ENCODE measurements at places on chromosomes 4 and X.
A peak's percentile ranks its signal among the peaks of the same experiment; 100 is the strongest.

DNA sequence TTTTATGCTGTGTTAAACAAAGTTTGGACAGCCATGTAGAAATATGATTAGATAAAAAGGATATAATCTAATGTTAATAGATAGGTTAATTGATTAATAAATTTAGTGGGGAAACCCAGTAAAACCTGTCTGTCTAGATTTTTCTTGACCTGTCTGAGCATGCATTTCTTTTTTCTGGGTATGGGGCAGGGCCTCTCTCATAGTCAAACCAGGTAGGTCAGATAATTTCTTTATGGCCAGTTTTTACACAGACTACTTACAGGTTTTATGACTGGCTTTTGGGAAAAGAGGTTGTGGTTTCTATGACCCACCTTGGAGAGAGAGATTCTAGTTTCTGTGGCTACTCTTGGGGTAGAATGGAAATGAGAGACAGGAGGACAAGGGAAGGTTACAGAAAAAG, 135.6 kb upstream of the EPHA5 start:
- no peaks in the 10 kb centered on the region for H3K27me3 ChIP-seq
- no peak overlapping the region for H3K27ac ChIP-seq
- no peak for DNase-seq
- no peaks in the 10 kb centered on the region for H3K36me3 ChIP-seq
- no peak overlapping the region for H3K4me3 ChIP-seq

- DNase-seq = no peak
- no peaks in the 10 kb centered on the region for H3K36me3 ChIP-seq
- H3K4me3 ChIP-seq = no peak overlapping the region
- H3K27ac ChIP-seq = no peak overlapping the region
Observed at GRCh38 chr4:19776929-19777328, 474.8 kb upstream of the SLIT2 start.

- no peak for DNase-seq
- H3K36me3 ChIP-seq = peaks cover 16% of the 10 kb centered on the region
- H3K4me1 ChIP-seq = peaks cover 33% of the 10 kb centered on the region
- peak overlapping the region; percentile 63 for H3K27ac ChIP-seq
Observed at GRCh38 chr4:17492058-17492741, 19.7 kb downstream of the QDPR start.

DNA sequence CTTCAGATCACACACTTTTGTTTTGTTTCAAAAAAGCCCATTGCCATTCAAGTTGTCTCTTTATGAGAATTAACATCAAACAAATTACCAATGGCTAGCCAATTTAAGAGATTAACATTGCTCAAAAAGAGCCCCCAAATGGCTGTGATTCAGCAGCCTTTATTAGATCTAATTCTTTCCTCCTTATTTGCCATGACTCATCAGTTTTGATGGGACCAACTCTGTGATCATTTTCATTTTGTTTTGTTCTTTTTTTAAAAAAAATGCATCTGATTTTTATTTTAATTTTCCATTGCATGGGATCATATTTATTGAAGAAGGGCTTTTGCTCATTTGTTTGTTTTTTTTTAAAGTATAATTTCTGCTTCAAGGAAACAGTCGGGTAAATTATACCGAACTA, 161.6 kb upstream of the FRMPD4 start:
- no peaks in the 10 kb centered on the region for H3K36me3 ChIP-seq
- no peak overlapping the region for H3K4me3 ChIP-seq
- no peaks in the 10 kb centered on the region for H3K4me1 ChIP-seq
- no peak for DNase-seq
- H3K27me3 ChIP-seq = no peaks in the 10 kb centered on the region

- no peak for DNase-seq
- no peaks in the 10 kb centered on the region for H3K4me1 ChIP-seq
- H3K4me3 ChIP-seq = no peak overlapping the region
- no peak overlapping the region for H3K27ac ChIP-seq
- no peaks in the 10 kb centered on the region for H3K36me3 ChIP-seq
Observed at GRCh38 chrX:31397119-31397518, 325.3 kb upstream of the FTHL17 start.

GRCh38 chr4:100060765-100061416, 110.8 kb upstream of the H2AZ1 start:
- no peak overlapping the region for H3K27ac ChIP-seq
- no peaks in the 10 kb centered on the region for H3K27me3 ChIP-seq
- H3K4me3 ChIP-seq = no peak overlapping the region

DNA sequence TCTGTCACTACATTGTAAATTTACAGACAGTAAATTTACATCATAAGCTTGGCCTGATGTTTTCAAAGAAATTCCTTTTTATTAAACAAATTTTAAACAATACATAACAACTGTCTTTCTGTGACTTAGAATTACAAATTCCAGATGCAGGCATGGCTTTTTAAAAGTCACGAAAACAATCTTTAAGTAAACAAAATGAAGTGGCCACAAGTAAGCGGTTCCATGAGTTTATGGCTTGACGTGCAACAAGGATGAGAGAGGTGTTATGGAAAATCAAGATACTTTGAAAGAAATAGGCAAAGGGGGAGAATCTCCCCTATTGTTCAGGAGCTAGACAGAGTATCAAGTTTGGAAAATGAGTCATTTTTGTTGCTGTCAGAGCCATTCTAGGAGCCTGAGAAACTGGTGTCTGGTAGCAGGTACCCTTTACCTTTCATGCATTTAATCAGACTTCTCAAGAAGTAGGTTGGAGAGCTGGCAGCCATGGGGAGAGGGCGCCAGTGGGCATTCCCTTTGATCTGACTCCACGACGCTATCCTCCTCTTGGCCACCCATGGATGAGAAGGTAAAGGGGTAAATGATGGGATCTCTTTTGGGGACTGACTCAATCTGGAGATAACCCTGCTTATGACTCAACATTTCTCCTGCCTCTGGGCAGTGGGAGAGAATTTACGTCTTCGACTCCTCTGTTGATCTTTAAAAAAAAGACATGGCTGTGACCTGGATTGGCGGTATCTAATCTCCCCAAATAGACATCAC, 217.2 kb downstream of the SPRY1 start:
- H3K27ac ChIP-seq = no peak overlapping the region
- no peaks in the 10 kb centered on the region for H3K36me3 ChIP-seq
- H3K4me1 ChIP-seq = peaks cover 5% of the 10 kb centered on the region
- H3K27me3 ChIP-seq = no peaks in the 10 kb centered on the region

- no peaks in the 10 kb centered on the region for H3K4me1 ChIP-seq
- H3K27me3 ChIP-seq = no peaks in the 10 kb centered on the region
- H3K4me3 ChIP-seq = no peak overlapping the region
- no peak for DNase-seq
- no peaks in the 10 kb centered on the region for H3K36me3 ChIP-seq
Observed at GRCh38 chr4:60452266-60452665, 747.9 kb upstream of the ADGRL3 start.

- H3K36me3 ChIP-seq = peaks cover 3% of the 10 kb centered on the region
- H3K27me3 ChIP-seq = no peaks in the 10 kb centered on the region
- H3K27ac ChIP-seq = peak overlapping the region; percentile 59
- H3K4me1 ChIP-seq = peaks cover 30% of the 10 kb centered on the region
Observed at GRCh38 chr4:56466910-56467283, 520 bp upstream of the SRP72 start.

DNA sequence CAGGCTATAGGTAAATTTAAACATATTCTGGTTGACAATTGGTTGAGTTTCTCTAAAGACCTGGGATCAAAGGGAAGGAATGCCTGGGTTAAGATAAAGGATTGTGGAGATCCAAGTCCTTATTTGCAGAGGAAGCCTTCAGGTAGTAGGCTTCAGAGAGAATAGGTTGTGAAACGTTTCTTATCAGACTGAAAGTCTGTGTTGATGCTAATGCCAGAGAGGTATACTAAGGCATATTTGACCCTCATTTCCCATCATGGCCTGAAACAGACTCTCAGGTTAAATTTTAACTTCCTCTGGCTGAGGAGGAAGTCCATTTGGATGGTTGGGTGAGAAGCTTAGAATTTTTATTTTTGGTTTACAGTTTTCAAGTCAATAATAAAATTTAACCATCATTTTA, 48.1 kb downstream of the UGT2A2 start:
- H3K4me3 ChIP-seq = no peak overlapping the region
- no peak for DNase-seq
- peaks cover 4% of the 10 kb centered on the region for H3K4me1 ChIP-seq
- H3K27ac ChIP-seq = no peak overlapping the region

Data from liver (tissue), 10 donors.